Activated T-cell treated with anti-CD3 and anti-CD28 coated beads, Interleukin-2, amount 50 U/mL, for 24 hours (primary cell): ENCODE measurements at places on chromosomes 4 and X.

DNA sequence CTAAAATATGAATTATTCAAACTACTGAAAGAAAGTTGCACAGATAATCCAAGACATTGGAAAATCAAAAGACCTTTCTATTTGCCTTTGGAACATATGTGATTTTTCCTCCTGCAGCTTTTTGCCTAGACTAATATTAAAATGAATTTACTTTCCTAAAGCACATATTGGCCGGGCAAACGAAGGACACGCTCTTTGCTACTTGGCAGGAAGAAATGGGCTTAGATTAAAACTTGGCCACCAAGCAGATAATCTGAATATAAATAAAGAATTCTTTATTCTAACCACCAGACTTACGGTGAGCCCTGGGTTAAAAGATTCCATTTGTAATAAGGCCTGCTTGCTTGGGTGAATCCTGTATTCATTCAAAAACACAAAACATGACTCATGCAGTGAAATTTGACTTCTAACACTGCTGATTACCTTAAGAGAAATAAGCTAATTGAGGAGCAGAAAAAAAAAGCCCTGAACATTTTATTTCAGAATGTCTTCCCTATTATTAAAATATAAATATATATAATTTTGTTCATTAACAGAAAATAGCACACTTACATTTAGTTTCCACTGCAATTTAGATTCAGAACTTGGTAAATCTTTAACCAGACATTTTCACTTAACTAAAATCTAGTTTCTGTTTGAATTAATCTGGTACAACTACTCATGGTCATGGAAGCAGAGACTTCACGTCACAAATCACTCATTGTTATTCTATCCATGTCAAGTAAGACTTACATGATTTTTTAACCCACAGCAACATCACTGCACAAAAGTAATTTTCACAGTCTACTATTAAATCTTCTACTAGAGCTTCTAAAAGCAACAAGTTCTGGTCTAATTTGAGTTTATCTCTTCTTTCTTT is 116.1 kb upstream of the PLAC1 start:
- DNase-seq: no peak

DNA sequence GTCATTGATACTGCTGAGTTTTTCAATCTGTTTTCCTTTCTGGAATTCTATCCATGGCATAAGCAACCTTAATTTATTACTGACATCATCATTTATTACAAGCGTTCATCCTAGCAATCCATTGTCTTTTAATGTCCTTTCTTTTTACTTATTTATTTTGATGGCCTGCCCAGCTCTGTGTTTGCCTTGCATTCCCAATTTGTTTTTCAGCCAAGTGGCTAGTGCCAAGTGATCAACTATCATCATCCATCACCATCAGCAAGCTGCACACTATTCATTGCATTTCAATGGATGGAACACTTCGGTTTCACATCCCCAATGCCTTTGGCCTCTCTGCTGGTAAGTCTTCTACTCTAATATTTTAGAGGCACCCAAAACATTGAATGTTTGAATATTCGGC is 831.7 kb upstream of the EPHA5 start:
- no peak for DNase-seq

GRCh38 chr4:159070742-159071141 is 32.1 kb upstream of the RAPGEF2 start:
- no peak for DNase-seq

DNA sequence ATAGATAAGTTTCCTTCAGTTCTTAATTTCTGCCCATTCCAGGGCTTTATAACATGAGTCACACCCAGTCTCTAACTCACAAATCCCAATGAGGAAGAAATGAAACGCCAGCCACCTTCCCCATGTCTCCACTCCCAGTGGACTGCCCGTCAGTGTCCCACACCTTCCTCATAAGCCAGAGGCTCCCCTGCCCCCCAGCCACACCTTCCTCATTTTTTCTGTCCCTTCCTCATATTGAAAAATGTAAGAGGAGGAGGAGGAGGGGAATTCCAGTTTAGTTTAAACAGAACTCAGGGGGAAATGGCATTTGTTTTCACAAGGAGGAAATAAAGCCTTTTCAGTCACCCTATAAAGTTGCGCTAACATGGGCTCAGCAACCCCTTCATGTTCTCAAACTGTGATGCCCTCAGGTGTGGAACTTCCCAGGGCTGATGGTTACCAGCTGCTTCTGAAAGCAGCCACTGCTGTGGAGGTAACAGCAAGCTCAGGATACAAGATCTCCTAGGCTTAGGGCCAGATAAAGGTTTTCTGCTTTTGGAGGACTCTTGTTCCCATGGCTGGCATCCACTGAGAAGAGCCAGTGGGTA is 97.8 kb downstream of the PARM1 start:
- no peak for DNase-seq

- no peak for DNase-seq
Measured at GRCh38 chr4:26290321-26290720, 30.5 kb upstream of the RBPJ start.

- DNase-seq: peak; percentile 49
Measured at GRCh38 chr4:6134612-6135220, 65.6 kb downstream of the JAKMIP1 start.
